Right forelimb (tissue), 1 donor: ENCODE measurements at places on chromosomes 5 and 9.

DNA sequence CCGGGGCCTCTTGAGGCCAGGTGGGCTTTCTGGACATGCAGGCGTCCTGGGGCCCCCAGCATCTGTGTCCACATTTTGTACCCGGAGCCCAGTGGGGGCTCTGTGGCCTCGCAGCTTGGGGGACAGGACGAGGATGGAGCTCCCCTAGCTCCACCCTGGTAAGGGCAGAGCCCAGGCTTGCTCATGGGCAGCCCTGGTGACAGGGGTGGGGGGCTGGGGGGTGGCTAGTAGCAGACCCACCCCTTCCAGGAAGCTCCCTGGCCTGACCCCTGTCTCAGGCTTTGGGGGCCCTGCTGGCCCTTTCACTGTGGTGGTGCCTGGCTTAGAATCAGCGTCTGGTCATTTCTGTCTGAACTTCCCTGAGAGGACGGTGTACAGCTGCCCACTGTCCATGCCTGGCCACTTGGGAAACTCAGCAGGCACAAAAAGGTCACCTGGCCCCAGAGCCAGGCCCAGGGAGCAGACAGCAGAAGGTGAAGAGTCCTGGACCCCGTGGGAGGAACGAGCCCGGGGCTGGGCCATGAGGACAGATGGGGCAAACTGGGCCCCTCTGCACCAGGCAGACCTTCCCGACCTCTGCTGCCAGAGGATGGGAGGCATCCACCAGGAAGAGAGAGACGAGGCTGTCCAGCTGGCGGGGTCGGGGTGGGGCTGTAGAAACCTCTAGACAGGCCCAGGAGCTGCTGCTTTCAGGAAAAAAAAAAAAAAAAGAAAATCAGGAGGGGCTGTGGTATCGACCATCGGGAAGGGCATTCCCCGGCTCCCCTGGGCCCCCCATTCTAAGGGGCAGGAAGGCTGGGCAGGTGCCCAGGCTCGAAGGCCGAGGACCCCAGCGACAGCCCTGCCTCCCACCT, 52.8 kb downstream of the EXD3 start:
- no peak for DNase-seq

- DNase-seq = no peak
Measured at GRCh38 chr9:106956971-106957370, 94.0 kb downstream of the ZNF462 start.

- DNase-seq = no peak
Measured at GRCh38 chr5:172541773-172542136, 87.4 kb upstream of the SH3PXD2B start.

DNA sequence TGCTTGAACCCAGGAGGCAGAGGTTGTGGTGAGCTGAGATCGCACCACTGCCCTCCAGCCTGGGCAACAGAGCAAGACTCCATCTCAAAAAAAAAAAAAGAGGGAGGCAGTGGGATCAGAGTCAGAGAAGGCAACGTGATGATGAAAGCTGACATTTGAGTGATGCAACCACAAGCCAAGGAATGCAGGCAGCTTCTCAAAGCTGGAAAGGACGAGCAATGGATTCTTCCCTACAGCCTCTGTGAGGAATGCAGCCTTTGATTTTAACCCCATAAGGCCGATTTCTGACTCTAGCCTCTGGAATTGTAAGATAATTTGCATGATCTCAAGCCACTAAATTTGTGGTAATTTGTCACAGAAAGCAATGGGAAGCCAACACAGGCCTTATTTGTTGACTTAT, 9.8 kb downstream of the TGFBI start:
- no peak for DNase-seq

DNA sequence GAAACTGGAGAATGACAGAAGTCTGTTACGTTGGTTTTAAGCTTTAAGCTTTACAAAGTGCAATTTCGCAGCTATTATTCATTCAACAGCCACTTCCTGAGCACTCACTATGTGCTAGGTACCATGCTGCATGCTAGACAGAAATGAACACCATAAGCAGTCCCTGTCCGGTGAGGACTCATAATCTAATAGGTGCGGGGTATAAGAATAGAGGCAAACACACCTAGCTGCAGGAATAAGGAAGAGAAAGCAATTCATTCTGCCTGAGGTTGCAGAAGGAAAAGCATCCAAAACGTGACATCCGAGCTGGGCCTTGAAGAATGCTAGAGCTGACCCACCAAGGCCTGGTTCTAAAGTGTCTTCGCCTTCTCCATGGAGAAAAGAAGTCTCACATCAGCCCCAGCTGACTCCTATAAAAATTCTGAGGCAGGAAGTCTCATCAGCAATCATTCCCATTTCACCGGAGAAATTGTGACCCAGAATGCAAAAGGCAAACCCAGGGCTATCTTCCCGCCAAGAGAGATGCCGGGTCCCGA, 542 bp downstream of the FKBP15 start:
- no peak for DNase-seq

- no peak for DNase-seq
Measured at GRCh38 chr5:55492449-55492848, 42.3 kb downstream of the PLPP1 start.

DNA sequence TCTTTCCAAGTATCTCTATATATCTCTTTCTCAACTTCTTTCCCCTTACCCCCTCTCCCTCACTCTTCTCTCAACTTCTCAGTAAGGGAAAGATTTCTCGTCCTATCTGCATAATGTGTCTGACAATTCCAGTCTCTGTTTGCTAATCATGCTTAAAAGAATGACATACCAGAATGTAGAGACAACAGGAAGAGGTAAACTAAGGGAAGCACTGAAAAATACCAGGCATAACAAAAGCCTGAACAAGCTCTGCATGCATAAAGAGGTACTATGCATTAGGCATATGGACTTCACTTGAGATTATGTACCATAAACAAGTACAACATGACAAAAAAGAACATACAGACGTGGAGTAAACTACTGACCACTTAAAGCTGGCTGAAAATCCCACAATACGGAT, 62.6 kb downstream of the SEMA5A start:
- no peak for DNase-seq

- DNase-seq = no peak
Measured at GRCh38 chr5:99061711-99062110, 132.9 kb upstream of the CHD1 start.

DNA sequence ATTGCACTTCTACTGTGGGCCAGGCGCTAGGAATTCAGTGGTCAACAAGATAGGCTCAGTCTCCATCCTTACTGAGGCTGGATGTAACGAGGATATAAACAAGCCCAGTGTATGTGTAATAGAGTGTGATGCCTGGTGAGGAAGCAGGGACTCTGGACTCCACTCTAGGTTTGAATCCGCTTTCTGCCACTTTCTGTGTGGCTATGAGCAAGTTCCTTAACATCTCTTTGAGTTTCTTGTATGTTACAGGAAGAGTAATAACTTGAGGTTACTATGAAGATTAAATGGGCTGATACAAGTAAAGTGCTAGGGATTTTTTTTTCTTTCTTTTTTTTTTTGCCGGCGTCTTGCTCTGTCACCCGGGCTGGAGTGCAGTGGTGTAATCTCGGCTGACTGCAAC, 12.4 kb downstream of the DOCK2 start:
- DNase-seq = no peak

- no peak for DNase-seq
Measured at GRCh38 chr5:72494623-72495124, 12.5 kb downstream of the ZNF366 start.

DNA sequence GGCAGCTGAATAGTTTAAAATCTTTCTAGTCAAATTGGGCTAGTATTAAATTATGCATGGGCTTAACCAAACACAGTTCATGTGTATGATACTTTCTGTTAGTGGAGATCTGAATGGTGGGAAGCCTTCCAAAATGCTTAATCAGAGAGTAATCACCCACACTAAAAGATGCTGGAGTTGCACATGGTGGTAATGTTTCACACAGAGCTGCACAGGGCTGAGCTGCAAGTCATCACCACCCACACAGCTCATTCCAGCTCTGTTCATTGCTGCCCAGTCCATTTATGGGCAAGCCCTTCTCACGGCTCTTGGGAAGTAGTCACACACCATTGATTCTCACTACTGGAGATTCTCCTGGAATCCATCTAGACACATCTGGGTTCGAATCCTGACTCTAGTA, 351.5 kb upstream of the KCNN2 start:
- DNase-seq = no peak

GRCh38 chr5:104731331-104731730, 1168.7 kb upstream of the NUDT12 start:
- no peak for DNase-seq

GRCh38 chr5:64487283-64487682, 18.5 kb upstream of the RGS7BP start:
- no peak for DNase-seq

- DNase-seq = no peak
Measured at GRCh38 chr9:77271023-77271690, 93.8 kb downstream of the VPS13A start.

GRCh38 chr5:124283031-124283430, 463.4 kb downstream of the ZNF608 start:
- DNase-seq = no peak

DNA sequence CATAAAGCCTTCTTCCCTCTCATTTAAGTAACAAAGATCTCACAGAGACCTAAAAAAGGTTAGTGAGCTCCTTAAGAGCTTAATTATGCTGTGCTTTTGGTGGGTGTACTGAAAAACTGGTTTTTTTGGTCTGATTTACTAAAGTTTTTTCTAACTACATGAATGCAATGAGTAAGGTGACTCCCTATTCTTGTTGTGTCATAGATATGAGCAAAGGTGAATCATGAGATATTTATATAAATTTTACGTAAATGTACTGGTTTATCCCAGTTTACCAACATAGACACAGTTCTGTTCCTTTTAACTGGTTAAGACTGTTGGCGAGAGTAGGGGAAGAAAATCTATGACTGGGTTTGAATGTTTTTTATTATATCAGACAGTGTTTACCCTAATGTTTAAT, 250.5 kb downstream of the NR2F1-AS1 start:
- DNase-seq = no peak

- no peak for DNase-seq
Measured at GRCh38 chr9:115992834-115993233, 160.8 kb upstream of the PAPPA start.

GRCh38 chr9:127535834-127536233, 76.2 kb upstream of the STXBP1 start:
- DNase-seq = no peak

- DNase-seq = no peak
Measured at GRCh38 chr9:120829650-120830049, 13.1 kb downstream of the PSMD5 start.

GRCh38 chr9:93826209-93826608, 128.9 kb downstream of the BARX1 start:
- no peak for DNase-seq

- DNase-seq = no peak
Measured at GRCh38 chr9:121830441-121831140, 179.2 kb downstream of the DAB2IP start.

- no peak for DNase-seq
Measured at GRCh38 chr9:92720209-92720765, 44.3 kb downstream of the BICD2 start.

DNA sequence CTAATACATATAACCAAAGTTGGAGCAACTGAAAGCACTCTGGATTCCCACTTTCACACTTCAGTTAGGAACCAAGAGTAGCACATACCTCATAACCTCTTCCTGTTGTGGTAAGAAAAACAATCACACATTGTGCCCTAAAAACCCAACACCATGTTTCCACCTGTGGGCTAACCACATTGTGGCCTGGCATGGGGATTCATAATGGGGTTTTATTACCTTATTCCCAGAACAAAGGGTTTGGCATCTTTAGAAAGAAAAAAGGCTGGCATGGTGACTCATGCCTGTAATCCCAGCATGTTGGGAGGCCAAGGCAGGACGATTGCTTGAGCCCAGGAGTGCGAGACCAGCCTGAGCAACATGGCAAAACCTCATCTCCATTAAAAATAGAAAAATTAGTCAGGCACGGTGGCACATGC, 60.6 kb downstream of the HSD17B3 start:
- DNase-seq = no peak

DNA sequence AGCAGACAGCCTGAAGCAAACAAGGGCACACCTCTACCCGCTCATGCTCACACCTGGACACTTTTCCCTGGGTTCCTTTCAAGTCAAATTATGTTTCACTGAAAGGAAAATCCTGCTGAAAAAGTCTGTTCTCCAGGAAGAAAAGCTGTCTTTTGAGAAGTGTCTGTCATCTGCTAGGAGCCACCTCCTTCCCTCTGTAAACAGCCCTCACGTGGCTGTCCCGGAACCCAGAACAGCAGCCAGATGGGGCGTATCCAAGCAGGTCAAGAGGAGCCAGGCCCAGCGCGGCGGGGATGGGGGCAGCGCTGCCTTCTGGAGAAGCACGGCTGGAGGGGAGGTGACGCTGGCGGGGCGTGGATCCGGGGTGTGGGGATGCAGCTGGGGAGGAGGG, at the start of gene PNPLA7:
PNPLA7 (minus strand) TSS at position 172 of the 391 bp plus-strand sequence. CDS start 205 bp downstream, outside the sequence.
- peak; percentile 80 for DNase-seq

- no peak for DNase-seq
Measured at GRCh38 chr9:93380410-93381060, 71.0 kb upstream of the FAM120A start.

GRCh38 chr5:56164376-56164775, 68.8 kb downstream of the ANKRD55 start:
- DNase-seq = peak; percentile 52

- DNase-seq = no peak
Measured at GRCh38 chr9:106897236-106897635, 34.3 kb downstream of the ZNF462 start.

DNA sequence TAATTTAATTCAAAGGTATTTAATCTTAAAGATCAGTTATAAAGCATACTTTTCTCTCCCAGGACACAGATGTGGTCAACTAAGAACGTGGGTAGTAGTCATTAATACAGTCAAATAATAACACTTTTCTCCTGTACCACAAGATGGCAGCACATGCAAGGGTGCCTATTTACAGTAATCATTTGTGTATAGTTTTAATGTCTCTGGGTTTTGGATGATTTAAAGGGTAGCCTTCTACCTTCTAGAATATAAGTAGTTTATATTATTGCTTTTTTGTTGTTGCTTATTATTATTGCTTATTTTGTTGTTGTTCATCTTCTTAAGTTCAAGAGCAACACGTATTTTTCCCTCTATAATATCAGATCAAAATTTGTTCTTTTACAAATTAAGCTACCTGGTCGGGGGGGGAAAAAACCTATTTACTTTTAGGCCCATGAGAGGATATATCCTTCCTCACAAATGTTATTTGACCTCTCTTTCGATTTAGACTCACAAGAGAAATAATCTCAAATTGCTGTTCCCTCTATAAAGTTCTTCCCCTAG, 59.6 kb upstream of the SLC27A6 start:
- DNase-seq = peak; percentile 51

DNA sequence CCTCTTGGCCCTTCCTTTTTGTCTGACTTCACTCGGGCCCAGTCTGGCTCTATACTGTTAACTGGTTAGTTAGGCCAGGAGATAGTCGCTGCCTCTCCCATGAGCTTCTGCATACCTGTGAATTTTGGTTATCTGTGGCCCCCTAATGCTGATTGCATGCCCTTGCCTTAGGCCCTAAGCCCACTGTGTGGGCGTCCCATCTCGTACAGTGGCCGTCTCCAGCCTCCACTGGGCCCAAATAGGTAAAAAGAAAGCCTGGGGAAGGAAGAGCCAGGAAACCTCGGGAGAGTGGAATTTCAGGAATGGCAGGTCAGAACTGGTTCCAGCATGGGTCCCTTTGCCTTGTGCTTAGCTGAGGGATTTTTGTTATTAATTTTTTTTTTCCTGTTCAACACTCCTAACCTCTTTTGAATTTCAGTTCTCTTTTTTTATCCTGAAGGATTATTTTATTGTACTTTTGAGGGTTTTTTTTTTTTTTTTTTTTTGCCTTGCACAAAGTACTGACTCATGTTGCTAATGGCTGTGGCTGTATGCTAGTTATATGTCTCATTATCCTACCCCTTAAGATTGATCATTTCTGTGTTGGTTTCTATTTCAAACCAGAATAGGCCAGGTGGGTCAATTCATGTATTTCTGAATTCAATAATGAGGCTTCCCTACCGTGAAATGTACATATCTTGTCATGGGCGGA, 3.4 kb downstream of the PRRC2B start:
- no peak for DNase-seq
